ENCODE measurements at places on chromosomes 7 and 10.

- DNase-seq, result no peak
These were observed 203.0 kb upstream of the MDFIC start for GRCh38 chr7:114718861-114719260.

- DNase-seq, result no peak
These were observed 268.1 kb upstream of the FZD8 start for GRCh38 chr10:35910234-35910633.

- no peak for DNase-seq
These were observed 1.4 kb upstream of the CDCA7L start for GRCh38 chr7:21947056-21947455.

DNA sequence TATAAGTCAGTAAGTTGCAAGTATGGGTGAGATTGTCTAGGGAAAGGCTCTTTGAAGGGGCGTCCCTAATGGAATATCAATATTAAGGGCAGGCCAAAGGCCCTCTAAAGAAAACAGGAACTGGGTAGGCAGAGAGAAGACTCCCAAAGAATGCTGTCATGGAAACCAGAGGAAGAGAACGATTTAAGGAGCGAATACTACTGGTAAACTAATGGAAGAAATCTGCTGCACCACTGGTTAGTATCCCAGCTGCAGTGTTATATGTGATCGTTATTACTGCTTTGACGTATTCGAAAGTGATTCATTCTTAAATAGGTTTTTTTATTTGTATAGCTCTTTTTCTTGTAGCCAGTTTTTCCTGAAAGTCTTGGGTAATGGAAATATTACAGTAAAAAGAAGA lies 1.3 kb downstream of the CASP2 start:
- no peak for DNase-seq

DNA sequence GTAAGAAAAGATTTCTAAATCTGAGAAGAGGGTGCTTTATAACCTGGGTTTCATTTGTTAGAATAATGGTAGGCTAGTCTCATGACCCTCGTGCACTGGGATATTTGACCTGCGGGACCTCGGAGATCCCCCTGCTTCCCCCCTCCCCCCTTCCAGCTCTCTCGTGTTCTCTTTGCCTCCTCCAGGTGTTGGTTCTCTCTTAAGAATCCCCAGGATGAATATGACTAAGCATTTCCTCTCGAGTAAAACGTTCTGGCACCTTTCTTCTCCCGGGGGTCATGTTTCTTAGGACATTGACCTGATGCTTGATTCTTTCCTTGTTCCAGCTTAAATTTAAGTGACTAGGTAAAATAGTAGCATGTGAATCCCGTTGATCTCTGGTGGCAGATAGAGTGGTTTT lies 71.2 kb downstream of the SHH start:
- DNase-seq, result no peak

DNA sequence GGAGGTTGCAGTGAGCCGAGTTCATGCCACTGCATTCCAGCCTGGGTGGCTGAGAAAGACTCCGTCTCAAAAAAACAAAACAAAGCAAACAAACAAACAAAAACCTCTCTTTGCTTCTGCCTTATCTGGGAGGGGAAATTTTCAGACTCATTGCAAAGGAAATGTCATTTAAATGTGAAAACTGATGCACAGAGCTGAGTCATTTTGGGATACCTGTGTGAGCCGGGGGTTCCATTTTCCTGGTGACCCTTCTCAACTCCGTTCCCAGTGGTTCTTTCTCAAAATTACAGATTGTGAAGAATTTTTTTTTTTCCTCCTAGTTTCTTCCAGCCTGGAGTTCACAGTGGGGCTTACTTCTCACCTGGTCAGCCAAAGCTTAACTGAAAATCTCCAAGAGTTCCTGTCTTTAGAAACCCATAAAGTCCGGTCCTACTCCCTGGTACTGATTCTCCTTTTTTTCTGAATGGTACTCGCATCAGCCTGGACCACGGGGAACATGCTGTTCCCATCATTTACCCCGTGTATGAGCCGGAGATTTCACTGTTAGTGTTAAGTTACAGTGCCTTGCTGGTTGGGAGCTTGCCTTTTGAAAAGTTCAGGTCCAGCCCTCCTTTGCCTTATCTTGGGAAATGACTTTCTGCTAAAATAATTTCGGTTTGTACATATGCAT lies 56.9 kb downstream of the RBM20 start:
- no peak for DNase-seq

- DNase-seq, result no peak
These were observed 1.0 kb downstream of the CCDC186 start for GRCh38 chr10:114172776-114173602.

- no peak for DNase-seq
These were observed 54.4 kb upstream of the TMEM273 start for GRCh38 chr10:49242604-49243003.

GRCh38 chr10:72340510-72341261 lies 14.0 kb downstream of the DNAJB12 start:
- DNase-seq, result peak; percentile 67

DNA sequence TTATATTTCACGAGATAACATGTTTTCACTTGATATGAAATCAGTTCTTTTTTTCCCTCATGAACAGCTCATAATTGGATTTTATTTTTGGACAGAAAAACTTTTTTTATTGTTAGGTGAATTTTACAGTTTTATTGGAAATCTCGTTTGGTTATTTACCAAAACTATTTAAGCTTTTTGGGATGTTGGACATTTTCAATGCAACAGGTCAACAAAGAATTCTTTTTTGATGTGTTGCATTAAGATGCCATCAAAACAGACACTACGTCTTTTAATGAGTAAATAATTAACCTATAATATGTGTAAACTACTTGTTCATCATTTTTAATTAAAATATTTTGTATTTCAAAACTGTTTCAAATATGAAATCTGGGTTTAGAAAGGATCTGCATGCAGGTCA lies 5.3 kb downstream of the KMT2E start:
- no peak for DNase-seq

DNA sequence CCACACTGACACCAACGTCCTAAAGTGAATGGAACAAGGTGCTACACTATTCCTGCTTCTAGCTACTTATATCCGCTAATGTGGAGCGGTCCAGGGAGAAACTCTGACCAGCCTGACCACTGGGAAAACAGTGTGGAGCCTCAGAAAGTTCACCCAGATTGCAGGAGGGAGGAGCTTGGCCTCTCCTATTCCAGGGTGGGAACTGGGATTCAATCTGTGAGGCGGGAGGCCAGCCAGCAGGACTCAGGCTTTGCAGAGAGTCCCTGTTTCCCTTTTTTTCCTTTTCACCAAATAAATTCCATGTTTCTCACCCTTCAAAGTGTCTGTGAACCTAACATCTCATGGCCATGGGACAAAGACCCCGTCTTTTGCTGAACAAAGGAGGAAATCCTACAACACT lies 86.4 kb upstream of the SEMA3C start:
- no peak for DNase-seq

- no peak for DNase-seq
These were observed 58.0 kb downstream of the PRKAG2 start for GRCh38 chr7:151818674-151819519.

DNA sequence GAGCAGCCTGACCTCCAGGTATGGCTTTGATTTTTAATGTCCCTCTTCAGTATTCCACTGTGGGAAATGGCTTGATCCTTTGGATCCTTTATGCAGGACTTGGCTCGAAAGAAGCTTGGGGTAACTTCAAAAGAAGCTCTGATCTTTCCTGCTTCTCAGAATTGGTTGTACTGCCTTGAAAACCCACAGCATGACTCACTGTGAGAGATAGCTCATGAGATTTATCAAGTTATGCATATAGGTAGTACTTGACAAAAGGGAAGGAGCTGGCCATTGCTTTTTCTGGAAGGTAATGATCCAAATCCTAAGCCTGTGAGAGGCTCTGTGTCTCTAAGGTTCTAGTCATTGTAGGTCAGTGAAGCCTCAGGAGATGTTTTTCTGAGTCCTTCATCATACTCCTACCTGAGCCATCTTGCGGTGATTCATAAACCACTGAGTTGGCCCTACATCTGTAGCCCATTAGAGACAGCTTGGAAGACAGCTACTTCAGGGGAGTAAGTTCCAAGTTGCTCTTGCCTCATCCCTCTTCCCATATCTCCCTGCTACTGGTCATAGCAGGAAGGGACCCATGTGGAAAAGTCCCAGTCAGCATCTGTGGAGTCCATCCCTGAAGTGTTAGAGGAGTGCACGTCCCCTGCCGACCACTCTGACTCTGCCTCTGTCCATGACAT lies 36.7 kb upstream of the NFKB2 start:
- no peak for DNase-seq

DNA sequence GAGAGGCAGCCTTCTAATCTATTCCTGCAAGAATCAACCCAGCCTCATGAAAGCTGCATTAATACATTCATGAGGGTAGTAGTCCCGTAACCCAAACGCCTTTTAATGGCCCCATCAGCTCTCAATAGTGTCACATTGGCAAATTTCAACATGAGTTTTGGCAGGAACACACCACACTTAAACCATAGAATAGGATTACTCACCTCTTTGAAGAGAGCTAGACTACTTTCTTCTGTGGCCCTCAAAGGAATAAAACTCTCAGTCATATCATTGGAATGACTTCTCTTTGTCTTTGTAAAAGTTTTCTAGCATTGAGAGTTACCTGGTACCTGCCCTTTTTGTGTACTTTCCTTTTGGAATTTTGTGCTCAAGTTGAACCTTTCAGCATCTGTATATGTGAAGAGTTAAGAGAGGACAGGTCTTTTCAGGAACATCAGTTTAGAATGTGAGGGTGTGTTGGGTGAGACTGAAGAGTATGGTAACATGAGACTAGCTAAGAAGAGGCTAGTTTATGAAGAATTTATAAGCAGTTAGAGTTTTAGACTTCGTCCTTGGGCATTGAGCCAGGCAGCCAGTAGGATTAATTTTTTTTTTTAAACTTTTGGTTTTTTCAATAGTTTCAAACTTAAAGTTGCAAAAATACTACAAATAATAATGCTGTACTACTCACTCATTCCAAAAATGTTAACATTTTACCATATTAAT lies 92.6 kb downstream of the MLLT10 start:
- DNase-seq, result no peak

- peak; percentile 56 for DNase-seq
These were observed 21.8 kb downstream of the ARHGAP19 start for GRCh38 chr10:97270523-97271154.

- DNase-seq, result peak; percentile 20
These were observed 367.3 kb upstream of the PCDH15 start for GRCh38 chr10:55168343-55168742.

DNA sequence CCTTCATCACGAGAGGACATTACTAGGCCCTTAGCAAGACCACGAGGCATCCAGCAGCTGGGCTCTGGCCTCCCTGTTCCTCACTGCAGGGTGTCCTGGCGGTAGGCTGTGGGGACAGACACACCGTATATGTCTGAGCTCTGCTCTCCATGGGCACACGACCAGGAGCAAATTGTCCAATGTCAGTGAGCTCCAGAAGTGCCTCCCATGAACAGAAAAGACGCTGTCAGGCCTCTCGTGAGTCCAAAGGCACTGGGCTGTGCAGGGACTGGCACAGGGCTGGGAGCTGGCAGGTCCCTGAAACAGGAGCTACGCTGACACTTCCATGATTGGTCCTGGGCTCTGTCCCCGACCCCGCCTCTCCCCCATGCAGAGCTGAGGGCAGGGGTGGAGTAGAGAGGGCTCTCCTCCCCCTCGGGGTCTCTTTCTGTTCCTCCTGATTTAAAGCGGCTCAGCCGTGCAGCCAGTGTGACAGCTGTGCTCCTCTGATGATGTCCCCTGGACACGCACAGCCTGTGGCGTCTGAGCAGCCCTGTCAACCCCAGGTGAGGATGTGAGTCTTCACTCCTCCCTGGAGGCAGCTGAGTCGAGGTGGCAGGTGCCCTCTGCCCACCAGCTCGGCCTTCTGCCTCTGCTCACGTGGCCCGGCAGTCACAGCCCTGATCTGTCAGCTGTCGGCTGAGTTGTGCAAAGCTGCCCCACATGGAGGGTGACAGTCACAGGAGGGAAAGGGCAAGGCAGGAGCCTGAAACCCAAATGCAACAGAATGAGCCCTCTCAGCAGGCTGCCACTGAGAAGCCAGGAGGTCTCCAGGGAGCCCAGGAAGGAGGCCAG lies 13.0 kb downstream of the ANTXRL start:
- DNase-seq, result no peak

DNA sequence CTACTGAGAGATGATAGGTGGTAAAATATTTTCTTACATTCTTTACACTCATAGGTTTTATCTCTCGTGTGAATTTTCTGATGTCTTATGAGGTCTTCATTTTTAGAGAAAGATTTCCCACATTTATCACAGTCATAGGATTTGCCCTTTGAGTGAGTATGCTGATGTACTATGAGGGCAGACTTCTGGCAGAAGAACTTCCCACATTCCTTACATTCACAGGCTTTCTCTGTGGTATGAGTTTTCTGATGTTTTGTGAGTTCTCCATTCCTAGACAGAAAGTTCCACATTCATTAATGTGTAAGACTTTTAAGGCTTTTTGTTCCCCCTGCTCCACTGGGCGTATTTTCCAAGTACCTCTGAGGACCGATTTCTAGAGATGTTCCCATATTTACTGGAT lies 23.5 kb downstream of the ZNF25 start:
- no peak for DNase-seq

GRCh38 chr10:68424454-68425014 lies 17.5 kb upstream of the RUFY2 start:
- no peak for DNase-seq

GRCh38 chr7:100432053-100432452 lies 2.4 kb downstream of the MEPCE start:
- DNase-seq, result no peak

DNA sequence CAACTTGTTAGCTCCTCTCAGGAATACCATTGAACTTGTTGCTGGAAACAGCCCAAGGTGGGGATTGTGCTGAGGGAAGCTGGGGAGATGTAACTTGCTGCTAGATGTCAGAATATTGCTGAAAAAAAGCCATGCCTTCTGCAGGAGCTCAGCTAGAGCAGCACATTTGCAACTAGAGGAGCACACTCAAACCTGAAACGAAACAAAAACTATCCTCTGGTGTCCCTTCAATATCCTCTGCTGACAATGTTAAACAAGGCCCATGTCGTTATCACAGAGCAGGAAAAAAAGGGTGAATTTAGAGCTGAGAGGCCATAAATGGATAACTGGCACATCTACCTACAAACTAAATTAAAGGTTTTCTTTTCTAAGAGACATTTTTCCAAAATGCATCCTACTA lies 53.7 kb upstream of the MACC1 start:
- DNase-seq, result no peak

GRCh38 chr7:137371616-137372015 lies 28.1 kb upstream of the PTN start:
- DNase-seq, result no peak
